ENCODE measurements at places on chromosomes 2 and 18.

DNA sequence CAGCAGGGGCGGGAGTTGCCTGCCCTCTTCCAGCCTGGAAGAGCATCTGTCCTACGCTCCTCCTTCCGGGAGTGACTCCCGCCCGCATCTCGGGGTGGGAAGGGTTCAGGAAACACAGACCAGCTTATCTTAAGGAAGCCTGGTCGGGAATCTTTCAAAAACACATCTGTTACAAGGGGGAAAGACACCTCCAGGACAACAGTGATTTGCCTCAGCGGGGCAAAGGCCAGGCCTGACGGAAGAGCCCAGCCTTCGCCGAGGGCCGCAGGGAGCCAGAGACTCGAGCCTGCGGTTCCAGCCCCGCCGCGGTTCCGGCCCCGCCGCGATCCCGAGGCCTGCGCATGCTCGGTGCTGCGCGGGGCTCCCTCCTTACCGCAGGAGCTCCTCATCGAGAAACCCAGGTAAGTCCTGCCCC, 38.1 kb upstream of the TGIF1 start:
- DNase-seq, result no peak

GRCh38 chr2:8628179-8628865, 53.5 kb upstream of the ID2 start:
- no peak for DNase-seq

GRCh38 chr2:202610380-202610779, 24.4 kb upstream of the FAM117B start:
- DNase-seq, result no peak

- no peak for DNase-seq
Observed at GRCh38 chr2:119823734-119824334, 64.1 kb downstream of the PTPN4 start.

- no peak for DNase-seq
Observed at GRCh38 chr18:46950064-46950656, 32.8 kb downstream of the KATNAL2 start.

DNA sequence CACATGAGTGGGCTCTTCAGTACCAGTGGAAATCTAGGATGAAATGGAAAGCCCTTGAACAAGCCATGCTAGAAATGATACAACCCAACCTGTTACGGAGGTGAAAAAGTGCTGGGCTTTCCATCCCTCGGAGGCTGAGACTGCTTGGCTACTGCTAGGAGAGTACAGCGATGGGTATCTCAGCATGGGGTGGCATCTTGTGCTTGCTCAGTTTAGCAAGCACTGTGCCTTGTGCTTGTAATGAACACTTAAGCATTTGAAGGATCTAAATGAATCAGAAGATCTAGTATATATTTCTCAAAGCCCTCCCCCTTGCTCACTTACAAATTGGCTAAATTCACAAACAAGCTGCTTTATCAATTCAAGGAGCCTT, 44.3 kb upstream of the EHBP1 start:
- no peak for DNase-seq

DNA sequence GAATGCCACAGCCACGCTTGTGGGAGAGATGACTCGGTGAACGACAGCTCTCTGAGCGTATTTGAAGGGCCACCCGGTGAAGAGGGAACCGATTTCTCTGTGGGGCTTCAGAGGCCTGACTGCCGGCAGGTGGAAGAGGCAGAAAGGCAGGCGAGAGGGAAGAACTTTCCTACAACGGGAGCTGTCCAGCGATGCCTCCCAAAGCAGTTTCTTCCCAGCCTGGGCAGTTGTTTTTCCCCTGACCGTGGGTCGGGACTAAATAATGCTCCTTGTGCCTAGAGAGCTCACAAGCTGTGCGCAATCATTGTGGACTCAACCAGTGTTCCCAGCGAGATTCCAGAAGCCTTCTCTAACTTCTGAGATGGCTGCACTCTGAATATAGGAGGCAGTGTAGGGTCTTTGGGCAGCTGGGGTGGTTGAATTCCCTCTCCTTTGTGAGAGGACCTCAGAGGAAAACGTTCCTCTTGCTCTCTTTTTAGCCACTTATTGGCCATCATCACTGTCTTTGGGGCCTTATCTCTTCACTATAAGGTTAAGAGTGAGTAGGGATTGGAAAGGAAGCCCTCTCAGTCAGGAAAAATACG, 710 bp downstream of the SEC11C start:
- no peak for DNase-seq

- DNase-seq, result no peak
Observed at GRCh38 chr2:211128287-211128686, 571.9 kb downstream of the CPS1 start.

Measured in cortex of kidney (tissue), 1 donor.